ENCODE measurements at places on chromosomes 7 and 10.

DNA sequence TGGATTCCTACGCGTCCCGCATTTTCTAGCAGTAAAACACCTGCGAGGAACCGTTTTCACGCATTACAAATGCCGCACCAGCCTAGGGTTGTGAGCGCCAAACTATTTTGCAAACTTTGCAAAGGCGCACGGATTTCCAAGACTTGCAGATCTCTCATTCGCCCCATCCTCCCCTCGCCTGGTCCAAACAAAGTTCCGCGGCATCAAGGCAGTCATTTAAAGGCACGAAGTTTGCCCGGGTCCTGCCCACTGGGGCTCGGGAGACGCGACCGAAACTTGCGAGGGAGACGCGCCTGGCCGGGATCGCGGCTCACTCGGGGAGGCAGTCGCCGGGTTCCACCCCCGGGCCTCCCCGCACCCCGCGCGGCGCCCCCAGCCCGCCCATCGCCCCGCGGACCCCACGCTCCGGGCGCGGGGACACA, 613 bp downstream of the USP6NL start:
- DNase-seq = no peak

GRCh38 chr10:44465401-44466115, 80.7 kb upstream of the CXCL12 start:
- DNase-seq = no peak

DNA sequence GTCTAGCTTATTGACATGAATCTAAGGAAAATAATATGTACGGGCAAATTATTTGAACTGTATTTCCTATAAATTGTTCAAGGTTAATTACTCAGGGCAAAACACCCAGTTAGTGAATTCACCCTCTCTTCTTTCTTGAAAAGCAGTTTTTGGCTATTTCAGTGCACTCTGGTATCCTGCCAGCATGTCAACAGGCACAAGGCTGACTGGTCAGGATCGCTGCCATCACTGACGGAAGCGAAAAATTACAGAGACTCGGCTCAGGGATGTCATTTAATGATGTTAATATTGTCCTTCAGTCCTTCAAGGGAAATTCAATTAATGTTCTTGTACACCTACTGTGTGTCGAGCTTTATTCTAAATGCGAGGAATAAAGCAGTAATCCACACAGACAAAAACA, 28.3 kb upstream of the OLAH start:
- no peak for DNase-seq

GRCh38 chr10:124962421-124962820, 20.5 kb downstream of the ZRANB1 start:
- DNase-seq = no peak
